NCI-H1436 (cell line): ENCODE measurements at places on chromosomes 6 and 20.

GRCh38 chr6:100435299-100435698 lies 29.4 kb downstream of the SIM1 start:
- DNase-seq, result no peak

GRCh38 chr20:4681401-4681800 lies 40.3 kb upstream of the PRND start:
- DNase-seq, result no peak

DNA sequence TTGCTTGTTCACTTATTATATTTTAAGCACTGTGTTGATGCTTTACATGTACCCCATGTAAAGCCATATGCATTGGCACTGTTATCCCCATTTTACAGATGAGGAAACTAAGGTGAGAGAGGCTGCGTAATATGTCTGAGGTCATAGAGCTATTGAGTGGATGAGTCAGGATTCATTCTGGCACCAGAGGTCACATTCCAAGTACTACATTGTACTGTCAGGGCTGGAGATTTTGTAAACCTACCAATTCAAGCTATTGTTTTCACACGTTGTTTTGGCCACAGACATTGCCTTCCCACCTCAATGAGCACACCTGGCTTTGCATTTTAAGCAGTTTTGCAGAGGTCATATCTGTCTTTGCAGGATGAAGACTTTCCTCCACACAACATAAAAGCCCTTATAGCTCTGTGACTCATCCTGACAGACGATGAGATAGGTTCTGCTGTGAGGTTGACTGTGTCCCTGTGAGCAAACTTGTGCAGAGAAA lies 33.2 kb downstream of the ANKS1A start:
- DNase-seq, result no peak

GRCh38 chr6:166420351-166420750 lies 37.6 kb upstream of the MPC1 start:
- DNase-seq, result no peak

- DNase-seq, result no peak
Measured at GRCh38 chr20:41221614-41222218, 84.4 kb downstream of the PLCG1 start.

DNA sequence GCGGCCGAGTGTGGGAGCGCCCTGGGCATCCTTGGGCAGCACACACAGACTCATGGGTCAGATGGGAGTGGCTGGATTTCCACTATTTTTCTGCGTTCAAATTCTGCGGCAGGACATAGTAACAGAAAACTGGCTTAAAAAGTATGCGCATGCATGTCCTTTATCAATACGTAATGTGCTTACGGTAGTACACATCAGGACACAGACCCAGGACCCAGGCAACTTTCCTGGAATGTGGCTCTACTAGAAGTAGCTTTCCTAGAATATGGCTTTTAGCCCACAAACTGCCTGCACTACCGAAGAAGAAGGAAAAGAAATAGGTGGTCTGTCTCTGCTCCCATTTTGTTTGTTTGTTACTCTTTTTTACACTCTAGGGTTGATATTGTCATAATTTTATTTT lies 43.4 kb upstream of the SHLD1 start:
- DNase-seq, result no peak

DNA sequence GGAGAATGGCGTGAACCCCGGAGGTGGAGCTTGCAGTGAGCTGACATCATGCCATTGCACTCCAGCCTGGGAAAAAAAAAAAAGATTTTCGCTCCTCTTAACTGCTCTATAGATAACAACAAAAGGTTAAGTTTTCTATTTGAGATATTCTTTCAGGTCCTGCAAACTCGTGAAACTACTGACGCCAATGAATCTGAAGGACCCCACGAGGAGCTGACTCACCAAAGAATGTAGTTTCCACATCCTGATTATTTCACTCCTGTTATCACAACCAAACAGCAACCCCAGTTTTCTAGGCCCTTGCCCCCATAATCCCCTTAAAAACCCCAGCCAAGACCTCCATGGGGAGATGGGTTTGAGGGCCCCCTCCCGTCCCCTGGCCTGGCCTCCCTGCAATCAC lies 58.7 kb downstream of the OTOR start:
- no peak for DNase-seq

DNA sequence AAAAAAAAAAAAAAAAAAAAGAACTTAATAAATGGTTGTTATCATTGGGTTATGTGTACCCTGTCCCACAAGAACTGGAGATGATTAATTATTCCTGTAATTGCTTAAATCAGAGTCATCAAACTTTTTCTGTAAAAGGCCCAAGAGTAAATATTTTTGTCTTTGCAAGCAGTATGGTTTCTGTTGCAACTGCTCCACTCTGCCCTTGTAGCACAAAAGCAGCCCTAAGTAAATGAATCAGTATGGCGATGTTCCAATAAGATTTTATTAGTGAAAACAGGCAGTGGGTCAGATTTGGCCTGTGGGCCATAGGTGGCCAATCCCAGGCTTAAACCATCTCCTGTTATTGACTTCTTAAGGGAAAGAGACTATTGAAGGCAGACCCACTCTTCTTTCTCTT lies 252.7 kb downstream of the TSHZ2 start:
- DNase-seq, result no peak

GRCh38 chr6:56637640-56638039 lies 5.0 kb downstream of the DST start:
- DNase-seq, result no peak

GRCh38 chr20:13455713-13456112 lies 183.0 kb downstream of the TASP1 start:
- no peak for DNase-seq

DNA sequence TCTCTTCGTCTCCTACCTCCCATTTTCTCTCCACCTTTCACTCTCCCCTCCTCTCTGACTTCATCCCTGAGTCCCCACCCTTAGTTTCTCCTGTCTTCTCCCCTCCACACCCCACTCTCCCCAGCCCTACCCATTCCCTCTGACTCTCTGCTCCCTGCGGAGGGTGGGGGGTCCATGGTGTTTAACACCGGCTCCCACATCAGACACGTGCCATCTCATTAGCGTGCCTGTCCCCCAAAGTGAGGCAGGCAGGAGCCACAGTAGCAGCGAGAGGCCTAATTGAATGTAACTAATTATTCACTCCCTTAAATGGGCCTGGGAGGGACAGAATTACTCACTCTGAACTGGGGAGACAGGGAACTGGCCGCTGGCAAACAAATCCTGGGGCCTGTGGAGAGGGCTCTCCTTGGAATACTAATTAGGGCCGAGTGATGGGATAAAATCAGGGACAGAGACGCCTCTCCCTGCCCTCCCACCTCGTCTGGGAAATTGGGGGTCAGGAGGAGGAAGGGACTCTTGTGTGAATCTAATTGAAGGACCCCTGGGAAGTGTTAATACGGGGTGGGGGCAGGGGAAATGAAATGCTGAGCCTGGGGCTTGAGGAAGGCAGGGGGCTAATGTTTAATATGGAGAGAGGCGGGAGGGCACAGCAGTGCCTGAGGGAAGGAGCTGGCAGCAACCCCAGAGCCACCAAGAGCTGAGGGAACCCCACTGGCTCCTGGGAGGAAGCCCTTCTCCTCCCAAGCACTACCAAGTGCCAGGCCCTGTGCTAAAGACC lies 17.9 kb downstream of the CD40 start:
- DNase-seq, result no peak

DNA sequence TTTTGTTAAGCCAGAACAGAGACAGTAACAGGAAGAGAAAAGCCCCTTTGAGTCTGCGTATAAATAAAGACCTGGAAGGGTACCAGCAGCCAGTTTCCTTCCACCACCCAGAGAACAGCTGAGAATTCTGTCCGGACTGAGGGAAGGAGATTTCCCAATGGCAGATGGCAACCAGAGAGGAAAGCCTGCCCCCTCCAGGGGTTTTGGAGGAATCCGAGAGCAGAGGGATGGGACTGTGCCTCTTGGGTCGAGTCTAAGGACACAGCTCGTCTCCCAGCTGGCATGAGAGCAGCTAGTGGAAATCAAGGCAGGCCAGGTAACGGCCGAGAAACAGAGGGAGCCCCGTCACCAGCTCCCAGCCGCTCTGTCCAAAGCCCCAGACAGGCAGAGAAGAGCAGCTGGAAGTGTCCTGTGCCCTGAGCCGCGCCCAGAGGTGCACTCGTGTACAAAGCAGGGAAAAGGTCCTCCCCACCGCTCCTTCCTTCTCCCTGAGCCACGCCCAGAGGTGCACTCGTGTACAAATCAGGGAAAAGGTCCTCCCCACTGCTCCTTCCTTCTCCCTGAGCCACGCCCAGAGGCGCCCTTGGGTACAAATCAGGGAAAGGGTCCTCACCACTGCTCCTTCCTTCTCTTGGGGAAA lies 134.0 kb upstream of the SNX9 start:
- DNase-seq, result no peak

DNA sequence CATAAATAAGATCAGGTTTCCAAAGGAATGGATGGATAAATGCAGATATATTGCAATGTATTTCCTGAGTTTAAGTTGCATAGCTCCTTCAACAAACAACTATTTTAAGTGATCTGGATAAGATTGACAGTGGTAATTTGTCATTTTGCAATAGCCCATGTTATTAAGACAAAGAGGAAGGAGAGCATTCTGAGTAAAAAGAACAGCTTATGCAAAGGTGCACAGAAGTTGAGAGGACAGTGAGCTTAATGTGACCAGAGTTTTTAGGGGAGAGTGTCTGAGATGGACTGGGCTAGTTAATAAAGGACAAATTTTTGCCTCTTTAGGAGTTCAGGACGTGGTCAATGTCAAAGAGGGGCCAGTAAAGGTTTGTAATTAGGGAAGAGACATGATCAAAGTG lies 48.8 kb upstream of the FBXO30 start:
- DNase-seq, result no peak

- no peak for DNase-seq
Measured at GRCh38 chr6:16184129-16184528, 54.3 kb upstream of the GMPR start.

- no peak for DNase-seq
Measured at GRCh38 chr6:47483516-47483852, 5.9 kb downstream of the CD2AP start.

GRCh38 chr20:59784365-59784764 lies 149.1 kb downstream of the SYCP2 start:
- no peak for DNase-seq

GRCh38 chr6:5135788-5136376 lies 50.7 kb downstream of the PPP1R3G start:
- DNase-seq, result peak; percentile 32

- DNase-seq, result no peak
Measured at GRCh38 chr6:13681305-13682061, 30.2 kb downstream of the RANBP9 start.

GRCh38 chr20:10709916-10710315 lies 36.1 kb upstream of the JAG1 start:
- DNase-seq, result no peak

DNA sequence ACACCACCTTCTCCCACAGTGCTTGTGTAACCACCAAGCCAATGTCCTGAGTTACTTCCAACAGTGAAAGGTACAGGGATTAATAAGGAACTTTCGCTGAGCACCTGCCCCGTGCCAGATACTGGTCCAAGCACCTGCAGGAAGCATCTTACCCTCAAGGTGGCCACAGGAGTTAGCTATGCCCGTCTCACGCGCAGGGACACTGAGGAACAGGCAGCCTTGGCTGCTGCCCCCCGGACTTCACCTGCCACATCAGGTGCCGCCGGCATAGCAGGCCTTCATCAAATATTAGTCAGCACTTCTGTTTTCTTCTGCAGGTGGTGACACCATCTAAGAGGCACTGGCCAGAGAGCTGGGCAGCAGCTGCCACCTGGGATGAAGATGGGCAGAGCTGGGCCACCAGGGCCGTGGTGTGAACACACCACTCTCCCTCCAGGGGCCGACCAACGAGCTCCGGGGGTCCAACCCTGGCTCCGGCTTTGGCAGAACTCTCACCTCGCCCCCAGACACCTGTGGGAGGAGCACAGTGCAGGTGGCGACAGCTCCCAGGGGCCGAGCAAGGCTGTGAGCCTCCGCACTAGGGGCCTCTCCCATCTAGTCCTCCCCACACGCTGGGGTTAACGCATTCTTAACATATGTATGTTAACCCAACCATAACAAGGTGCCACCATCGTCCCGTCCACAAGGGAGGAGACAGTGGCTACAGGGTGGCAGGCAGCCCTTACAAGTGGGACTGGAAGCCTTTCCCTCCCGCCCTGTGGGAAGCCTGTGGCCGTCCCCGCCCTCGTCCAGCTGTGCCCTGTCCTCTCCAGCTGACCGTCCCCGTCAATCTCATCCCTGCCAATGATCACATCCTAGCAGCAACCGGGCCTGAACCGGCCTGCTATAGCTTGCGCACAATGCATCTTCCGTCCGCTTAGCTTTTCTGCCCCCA lies 2.9 kb upstream of the PPDPF start:
- no peak for DNase-seq

DNA sequence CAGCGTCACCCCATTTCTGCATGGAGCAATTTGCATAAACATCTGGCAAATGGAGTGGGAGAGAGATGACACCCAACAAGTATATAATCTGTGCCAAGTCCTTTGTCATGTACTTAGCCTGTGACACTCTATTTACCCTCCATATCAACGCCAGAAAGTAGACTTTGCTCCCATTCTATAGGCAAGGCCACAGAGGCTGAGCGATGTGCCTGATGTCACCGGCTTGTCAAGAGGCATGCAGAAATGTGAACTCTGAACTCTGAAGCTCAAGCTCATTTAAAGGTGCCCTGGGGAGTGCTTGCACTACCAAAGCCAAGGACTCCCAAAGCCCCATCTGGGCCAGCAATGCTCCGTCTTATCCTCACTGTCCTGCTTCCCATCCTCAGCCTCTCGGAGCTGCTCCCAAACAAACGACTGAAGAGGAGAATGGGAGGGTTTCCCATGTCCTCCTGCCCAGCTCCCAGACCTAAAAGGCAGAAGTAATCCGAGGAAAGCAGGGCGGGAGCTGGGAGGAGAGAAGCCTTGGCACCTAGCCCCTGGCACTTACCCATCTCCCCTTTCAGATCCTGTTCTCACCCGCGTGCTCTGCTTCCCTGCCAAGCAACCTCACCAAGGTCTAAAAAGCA lies 9.2 kb downstream of the CPNE5 start:
- DNase-seq, result no peak

DNA sequence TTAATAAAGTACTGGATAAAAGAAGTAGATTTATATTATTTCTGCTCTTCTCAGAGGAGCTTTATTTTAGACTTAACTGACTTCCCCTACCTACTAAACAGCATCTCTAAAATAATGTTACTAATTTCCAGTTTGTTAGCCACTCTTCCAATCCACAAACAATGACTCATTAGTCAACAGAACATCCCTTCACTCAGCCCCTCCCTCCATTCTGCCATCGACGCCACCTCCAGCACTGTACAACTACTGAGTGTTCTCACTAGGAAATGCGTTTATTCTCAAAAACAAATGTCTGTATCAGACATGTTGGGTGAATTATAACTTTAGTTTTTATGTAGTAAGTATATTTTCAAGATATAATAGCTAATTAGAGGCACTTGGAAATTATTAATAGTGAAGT lies 427.0 kb downstream of the EYS start:
- no peak for DNase-seq

- no peak for DNase-seq
Measured at GRCh38 chr20:49882171-49882970, 33.0 kb downstream of the SPATA2 start.

- no peak for DNase-seq
Measured at GRCh38 chr6:25351485-25351884, 72.3 kb downstream of the CARMIL1 start.

- no peak for DNase-seq
Measured at GRCh38 chr6:143126574-143126941, 65.9 kb downstream of the AIG1 start.

- no peak for DNase-seq
Measured at GRCh38 chr20:25510202-25510601, 75.1 kb downstream of the NINL start.

- no peak for DNase-seq
Measured at GRCh38 chr6:133697185-133697584, 191.7 kb upstream of the TCF21 start.

- peak; percentile 58 for DNase-seq
Measured at GRCh38 chr6:2196079-2196679, 49.2 kb downstream of the GMDS start.

- no peak for DNase-seq
Measured at GRCh38 chr6:157322792-157323254, 496 bp downstream of the TMEM242 start.
